ENCODE measurements at places on chromosomes 16 and 17. TPM values are rescaled to one million over a fixed set of nuclear protein-coding genes. Genes with fewer than 3 reads are reported as not detected.

Gene IRX5
- 12.7 TPM for total RNA-seq

Gene ZNF200
- total RNA-seq: 14.1 TPM

Gene KRT9
- not detected for total RNA-seq

Gene AOC2
- 3.2 TPM for total RNA-seq

Gene CFAP97D1
- total RNA-seq: not detected

Gene PDILT
- total RNA-seq: not detected

Gene HAGHL
- 15.0 TPM for total RNA-seq

Gene CCL13
- total RNA-seq: not detected

Gene TBKBP1
- total RNA-seq: 18.3 TPM

Gene DPEP1
- total RNA-seq: 0.41 TPM

Gene TBC1D16
- total RNA-seq: 96.2 TPM

Gene MPV17L
- 4.9 TPM for total RNA-seq

Gene ADPRM
- total RNA-seq: 9.8 TPM

Gene RDM1
- total RNA-seq: 5.7 TPM

Gene GUCY2D
- not detected for total RNA-seq

Gene RNF227
- total RNA-seq: 4.0 TPM

Gene CHD9NB
- total RNA-seq: 0.61 TPM

Gene KCNH4
- 0.14 TPM for total RNA-seq

Gene MNT
- 24.7 TPM for total RNA-seq

Gene ITGAX
- not detected for total RNA-seq

Gene PRCD
- total RNA-seq: 0.75 TPM

Gene KRT33B
- total RNA-seq: not detected

Gene C16orf46
- total RNA-seq: 2.1 TPM

Gene TAC4
- total RNA-seq: not detected

Gene TK1
- total RNA-seq: 53.9 TPM

Gene NKIRAS2
- total RNA-seq: 59.2 TPM

Gene SAP30BP
- 113 TPM for total RNA-seq
